ENCODE measurements at places on chromosomes 6 and 20.

- DNase-seq, result no peak
Measured at GRCh38 chr6:79913369-79913768, 34.0 kb downstream of the ELOVL4 start.

GRCh38 chr20:1108437-1108920 is 9.9 kb upstream of the PSMF1 start:
- DNase-seq, result peak; percentile 67

DNA sequence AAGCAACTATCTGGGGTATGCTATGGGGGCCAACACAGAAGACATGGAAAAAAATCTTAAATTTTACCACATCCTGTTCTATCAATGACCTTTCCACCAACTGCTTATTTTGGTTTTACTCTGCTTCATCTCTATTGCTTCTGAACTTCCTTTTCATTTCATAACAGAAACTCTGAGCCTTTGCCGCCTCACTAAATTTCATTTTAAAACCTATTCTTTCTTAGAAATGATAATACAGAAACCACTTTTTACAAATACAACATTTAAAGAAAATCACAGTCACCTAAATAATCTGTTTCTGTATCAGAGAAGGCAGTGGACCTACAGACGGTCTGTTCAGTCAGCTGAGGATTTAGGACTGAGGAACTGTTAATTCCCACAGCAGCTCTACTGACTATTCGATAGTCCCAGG is 117.5 kb downstream of the KCNQ5 start:
- DNase-seq, result peak; percentile 8

DNA sequence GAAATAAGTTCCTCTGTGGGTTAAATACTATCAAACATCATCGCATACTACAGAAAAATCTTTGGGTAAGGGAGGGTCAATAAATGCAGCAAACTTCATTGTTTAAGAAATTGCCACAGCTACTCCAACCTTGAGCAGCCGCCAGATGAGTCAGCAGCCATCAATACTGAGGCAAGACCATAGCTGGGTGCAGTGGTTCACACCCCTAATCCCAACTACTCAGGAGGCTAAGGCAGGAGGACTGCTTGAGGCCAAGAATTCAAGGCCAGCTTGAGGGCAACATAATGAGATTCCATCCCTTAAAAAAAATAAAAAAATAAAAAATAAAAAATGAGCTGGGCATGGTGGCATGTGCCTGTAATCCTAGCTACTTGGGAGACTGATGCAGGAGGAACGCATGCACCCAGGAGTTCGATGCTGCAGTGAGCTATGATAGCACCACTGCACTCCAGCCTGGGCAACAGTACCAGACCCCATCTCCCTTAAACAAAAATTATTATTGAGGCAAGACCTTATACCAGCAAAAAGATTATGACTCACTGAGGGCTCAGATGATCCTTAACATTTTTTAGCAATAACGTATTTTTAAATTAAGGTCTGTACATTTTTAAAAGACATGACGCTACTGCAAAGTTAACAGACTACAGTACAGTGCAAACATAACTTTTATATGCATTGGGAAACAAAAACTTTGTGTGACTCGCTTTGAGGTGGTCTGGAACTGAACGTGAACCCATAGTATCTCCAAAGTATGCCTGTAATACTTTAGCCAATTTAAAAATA is 8.8 kb downstream of the SRPK1 start:
- no peak for DNase-seq

GRCh38 chr6:167396659-167397490 is 72.0 kb downstream of the TTLL2 start:
- DNase-seq, result no peak

DNA sequence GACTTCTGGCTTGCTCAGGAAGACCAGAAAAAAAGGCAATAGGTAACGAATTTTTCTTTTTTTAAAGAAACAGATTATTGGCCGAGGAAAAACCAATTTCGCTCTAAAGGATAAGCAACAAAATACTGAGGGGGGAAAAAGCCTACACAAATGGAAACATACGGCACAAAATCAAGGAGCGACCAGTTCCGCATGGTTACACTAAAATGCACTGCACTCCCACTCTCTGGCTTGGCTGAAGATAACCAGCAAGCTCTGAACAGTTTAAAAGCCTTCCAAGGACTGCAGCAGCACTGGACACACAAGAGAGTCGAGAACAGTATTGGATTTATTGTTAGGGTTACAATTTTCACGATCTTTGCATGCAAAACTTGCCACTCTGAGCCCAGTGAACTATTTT is 881 bp upstream of the MAP7 start:
- DNase-seq, result no peak

GRCh38 chr6:157672726-157673412 is 150.2 kb upstream of the SNX9 start:
- DNase-seq, result no peak

- DNase-seq, result no peak
Measured at GRCh38 chr6:107550241-107550840, 60.4 kb downstream of the SOBP start.

GRCh38 chr6:139547122-139547776 is 172.8 kb upstream of the CITED2 start:
- DNase-seq, result peak; percentile 43

DNA sequence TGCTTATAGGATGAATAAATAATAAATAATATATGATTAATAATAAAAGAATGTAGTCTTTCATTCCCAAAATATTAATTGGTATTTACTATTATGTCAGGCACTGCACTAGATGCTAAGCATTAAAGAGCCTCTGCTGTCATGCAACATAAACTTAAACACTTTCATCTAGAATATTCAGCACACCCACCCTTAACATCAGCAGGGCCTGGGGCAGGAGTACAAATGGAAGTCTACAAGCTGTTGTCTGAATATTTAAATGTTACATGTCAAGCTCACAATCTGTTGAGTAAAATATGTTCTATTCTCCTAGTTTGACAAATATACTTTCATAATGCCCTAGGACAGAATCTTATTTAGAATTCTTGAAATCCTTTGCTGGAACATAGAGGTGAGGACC is 395.1 kb downstream of the EPM2A start:
- DNase-seq, result no peak

DNA sequence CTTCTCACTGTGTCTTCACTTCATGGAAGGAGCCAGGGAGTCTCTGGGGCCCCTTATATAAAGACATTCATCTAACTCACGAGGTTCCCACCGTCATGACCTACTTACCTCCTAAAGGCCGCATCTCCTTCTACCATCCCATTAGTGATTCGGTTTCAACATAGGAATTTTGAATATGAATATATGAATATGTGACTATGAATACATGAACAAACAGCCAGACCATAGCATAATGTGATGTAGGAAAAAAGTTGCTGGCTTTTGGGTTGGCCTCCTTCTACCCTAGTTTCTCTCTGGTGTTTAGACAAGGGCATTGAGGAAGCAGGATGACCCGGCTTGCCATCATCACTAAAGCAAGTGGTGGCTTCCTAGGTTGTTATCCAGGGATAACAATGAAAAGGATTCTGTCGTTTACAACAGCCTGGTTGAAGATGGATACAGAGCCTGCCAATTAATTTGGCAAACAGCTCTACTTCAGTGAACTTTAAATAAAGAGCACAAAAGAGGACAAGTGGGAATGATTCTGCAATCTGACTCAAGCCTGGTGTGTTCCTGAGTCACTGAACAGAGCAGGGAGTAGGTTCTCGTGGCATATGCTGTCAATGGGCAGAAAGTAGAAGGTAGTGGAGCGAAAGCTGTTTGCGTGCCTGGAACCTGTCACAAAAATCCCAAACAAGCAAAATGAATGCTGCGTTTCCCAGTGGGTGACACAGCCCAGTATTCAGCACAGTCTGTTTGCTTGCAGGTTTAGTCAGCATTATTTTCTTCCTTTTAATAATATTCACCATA is 44.0 kb upstream of the DOK5 start:
- no peak for DNase-seq

- no peak for DNase-seq
Measured at GRCh38 chr6:7628909-7629308, 38.9 kb downstream of the SNRNP48 start.

- DNase-seq, result peak; percentile 24
Measured at GRCh38 chr6:22145823-22146677, 150.8 kb downstream of the PRL start.

DNA sequence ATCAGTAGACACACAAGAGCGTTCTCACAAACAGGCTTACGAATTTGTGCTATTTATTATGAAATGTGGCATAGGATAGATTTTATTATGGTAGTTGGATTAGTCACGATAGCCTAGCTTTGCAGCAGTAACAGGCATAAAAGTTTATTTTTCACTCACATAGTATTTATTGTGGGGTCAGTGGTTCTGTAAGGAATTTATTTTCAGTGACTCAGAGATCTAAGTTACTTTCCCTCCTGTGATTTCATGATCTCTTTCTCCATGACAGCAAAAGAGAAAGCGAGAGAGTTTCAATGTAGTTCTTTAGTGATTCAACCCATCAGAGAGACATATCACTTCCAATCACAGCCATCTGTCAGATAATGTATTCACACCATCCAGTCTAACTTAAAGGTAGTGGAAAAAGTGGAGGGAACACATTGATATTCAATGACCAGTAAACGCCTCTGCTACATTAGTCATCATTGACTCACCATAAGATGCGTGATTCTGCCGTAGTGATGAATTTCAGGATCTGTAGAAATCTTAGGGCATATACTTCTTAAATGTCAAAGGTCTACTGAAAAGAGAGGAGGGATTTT is 605.5 kb downstream of the HDGFL1 start:
- DNase-seq, result no peak

DNA sequence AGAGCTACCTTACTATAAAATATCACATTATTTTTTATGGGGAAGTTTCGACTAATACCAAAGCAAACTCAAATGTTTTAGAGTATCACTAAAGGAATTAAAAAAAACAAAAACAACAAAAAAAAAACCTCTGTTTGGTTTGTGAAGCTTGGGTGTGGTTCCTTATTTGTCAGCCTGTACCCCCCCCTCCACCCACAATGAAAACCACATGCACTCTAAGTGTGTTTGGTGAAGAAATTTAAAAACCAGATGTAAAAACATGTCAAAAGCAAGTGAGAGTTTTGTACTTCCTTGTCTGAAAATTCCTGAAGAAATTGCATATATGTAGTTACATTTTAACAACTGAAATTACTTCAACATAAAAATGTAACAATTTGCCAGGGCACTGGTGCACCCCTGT is 3.1 kb downstream of the STK38 start:
- DNase-seq, result peak; percentile 71

- DNase-seq, result peak; percentile 51
Measured at GRCh38 chr6:89375427-89376267, 23.1 kb upstream of the UBE2J1 start.

- DNase-seq, result no peak
Measured at GRCh38 chr6:129634411-129635230, 75.4 kb downstream of the ARHGAP18 start.

DNA sequence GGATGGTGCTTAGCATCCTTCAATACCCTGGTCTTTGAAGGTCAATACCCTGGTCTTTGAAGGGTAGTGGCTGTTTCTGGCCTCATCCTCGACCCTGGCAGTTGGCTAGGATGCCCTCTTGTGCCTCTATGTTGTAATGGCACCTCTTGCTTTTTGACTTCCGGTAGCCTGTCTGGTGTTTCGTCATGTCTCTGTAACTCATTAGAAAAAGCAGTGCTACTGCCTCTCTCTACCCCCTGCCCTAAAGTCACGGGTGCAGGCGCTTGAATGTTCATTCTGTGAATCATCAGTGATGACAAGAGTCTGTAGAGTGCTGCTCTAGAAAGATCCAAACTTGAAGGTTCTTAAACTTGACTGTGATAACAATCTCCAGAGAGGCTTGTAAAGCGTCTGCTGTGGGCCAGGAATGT is 28.3 kb downstream of the RSPO4 start:
- peak; percentile 68 for DNase-seq

- DNase-seq, result no peak
Measured at GRCh38 chr6:83696674-83697073, 12.2 kb downstream of the SNAP91 start.

- peak; percentile 72 for DNase-seq
Measured at GRCh38 chr6:101396548-101397173, 3.2 kb downstream of the GRIK2 start.

DNA sequence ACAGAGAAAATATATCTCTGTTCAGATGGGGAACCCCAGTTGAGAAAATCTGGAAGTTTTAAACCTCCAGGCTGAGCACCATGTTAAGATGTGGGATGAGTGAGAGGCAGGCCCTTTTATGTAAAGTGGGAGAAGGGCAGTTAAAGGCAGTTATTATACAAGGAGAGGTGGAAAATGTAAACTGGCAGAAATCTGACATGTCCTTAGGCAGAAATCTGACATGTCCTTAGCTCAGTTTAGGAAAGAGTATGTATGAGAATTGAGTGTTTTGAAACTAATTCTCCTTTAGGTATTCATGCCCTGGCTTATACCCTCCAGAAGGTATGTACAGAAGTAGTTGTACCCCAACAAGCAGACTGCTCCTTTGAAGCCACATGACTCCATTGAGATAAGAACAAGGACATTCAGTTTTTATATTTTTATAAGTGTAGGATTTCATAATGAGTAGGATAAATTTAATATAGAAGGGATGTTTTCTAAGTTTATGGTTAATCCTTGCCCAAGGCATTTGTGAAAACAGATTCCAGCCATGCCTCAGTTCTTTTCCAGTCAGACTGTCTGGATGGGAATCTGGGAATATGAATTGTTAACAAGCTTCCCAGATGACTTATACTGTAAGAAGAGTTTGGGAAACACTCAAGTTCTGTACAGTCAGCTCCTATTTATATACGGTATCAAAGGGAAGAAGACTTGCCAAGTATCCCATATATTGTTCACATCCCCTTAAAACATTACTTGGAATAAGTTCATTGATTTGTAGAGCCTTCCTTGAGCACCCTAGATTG is 87.7 kb downstream of the SCAND1 start:
- no peak for DNase-seq

DNA sequence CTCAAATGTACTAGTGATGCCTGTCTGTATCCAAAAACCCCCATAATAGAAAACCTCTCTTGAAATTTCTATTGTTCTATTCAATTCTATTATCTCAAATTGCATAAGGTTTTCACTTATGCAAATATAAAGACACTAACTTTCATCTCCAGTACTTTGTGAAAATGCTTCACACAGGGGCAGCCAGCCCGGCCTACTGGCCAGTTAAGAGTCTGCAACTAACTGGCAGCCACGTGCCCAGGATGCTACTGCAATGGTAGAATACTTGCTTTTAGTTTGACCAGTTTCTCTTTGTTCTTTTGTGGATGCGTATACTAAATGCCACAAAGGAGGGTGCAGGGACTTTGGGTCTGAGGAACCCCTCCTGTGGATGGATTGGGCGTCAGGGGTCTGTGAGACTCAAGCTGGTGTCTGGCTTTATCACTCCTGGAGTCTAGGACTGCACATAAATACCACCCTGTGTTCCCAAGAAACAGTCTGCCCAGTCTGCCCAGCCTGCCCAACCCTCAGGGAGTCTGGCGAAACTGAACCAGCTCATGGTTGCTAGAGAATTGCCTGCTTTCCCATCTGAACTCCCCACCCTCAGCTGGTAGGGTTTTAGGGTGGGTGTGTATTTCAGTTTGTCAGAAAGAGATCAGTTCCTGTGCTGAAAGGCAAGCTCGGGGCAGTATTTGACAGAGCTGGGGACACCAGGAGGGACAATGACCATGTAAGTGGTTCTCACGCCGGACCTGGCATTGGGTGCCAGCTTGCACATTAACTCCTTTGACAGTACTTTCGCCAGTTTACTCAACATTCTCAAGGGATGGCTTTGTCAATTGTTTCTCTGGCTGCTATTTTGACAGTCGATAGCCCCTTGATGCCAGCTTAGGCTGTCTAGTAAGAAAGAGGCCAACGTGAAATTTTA is 558.2 kb upstream of the JAG1 start:
- no peak for DNase-seq

GRCh38 chr6:140879946-140880345 is 1252.8 kb upstream of the GJE1 start:
- peak; percentile 69 for DNase-seq
